ENCODE measurements at places on chromosomes 7 and 10. TPM values are rescaled to one million over a fixed set of nuclear protein-coding genes. Genes with fewer than 3 reads are reported as not detected.

Gene HOXA5
- not detected for total RNA-seq

Gene TMEM229A
- total RNA-seq = not detected

DNA sequence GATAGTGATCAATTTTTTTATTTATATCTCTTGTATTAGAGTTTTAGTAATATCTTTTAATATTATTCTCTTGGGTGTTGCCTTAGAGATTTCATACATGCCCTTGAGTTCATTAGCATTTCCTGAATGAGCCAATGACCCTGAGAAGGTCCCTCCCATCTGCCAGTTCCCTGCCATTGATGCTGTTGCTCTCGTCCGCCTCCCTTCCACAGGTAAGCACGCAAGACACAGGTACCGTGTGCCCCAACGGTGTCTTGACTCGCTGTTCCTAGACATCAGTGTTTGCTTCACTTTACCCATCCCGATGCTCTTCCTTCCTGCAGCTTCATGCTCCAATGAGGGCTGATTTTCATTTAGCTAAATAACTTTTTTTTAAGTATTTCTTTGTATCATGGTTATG, 19.7 kb upstream of the PWWP2B start:
- peaks cover 3% of the 10 kb centered on the region for H3K4me1 ChIP-seq
- H3K4me3 ChIP-seq = no peak overlapping the region
- no peak overlapping the region for H3K27ac ChIP-seq
- H3K36me3 ChIP-seq = no peaks in the 10 kb centered on the region
- H3K27me3 ChIP-seq = no peaks in the 10 kb centered on the region

Gene C10orf120
- total RNA-seq = not detected
